ENCODE measurements at places on chromosomes 2 and 18.

- no peak for DNase-seq
Measured at GRCh38 chr18:54717673-54718407, 110.4 kb upstream of the RAB27B start.

DNA sequence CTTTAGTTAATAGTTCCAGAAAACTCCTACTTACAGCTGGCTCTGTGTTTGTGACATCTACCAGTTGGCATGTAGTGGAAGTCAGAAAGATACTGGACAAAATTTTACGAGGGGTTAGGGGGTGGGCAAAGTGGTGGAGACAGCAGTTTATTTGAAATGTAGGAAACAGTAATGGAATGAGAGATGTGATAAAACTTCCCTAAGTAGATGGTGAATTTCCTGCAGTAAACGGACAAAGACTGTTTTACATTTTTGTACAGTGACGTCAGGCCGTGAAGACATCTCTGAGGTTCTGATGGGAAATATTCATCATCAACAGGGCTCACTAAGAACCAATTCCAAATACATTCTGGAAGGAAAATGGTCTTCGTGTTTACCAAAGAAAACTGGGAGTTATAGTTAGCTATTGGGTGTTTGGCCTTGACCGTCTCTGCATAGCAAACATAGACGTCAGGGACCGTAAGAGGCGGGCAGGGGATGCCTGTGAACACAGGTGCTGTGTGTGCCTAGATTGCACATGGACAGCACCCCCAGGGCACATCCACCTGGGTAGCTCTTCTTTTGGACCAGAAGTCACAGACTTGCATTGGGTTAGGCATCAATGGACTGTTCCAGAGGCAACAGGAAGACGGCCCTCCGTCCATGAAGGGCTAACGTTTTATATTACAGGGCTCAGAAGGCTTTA lies 131.5 kb downstream of the ZNF516 start:
- no peak for DNase-seq

- no peak for DNase-seq
Measured at GRCh38 chr2:77484026-77484425, 38.1 kb downstream of the LRRTM4 start.

- no peak for DNase-seq
Measured at GRCh38 chr2:68371581-68371980, 6.5 kb downstream of the PLEK start.

GRCh38 chr2:101415220-101415619 lies 27.9 kb upstream of the CREG2 start:
- no peak for DNase-seq

DNA sequence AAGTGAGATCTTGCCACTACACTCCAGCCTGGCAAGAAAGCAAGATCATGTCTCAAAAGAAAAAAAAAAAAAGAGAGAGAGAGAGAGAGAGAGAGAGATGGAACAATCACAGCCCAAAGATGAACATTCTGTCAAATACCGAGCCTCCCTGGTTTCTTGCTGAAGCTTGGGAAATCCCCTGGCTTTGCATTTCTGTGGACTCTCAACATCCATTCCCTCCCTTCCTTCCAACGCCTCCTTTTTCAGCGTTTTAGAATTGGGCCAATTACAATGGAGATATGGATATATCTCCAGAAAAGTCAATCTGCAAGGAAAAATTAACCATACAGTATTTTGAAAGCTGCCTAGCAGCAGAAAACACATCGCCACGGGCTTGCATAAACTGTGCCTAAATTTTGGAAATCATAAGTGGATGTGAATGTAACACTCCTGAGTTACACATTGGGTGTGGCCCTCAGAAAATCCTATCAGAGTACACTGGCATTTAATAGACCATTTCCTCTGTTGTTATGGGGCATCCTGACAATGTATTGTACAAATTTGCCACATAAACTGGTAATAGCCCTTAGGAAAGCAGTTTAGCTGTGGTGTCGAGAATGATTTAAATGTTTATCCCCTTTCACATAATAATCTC lies 67.2 kb upstream of the PHLPP1 start:
- no peak for DNase-seq

GRCh38 chr2:37189452-37190153 lies 1.1 kb upstream of the SULT6B1 start:
- no peak for DNase-seq

- DNase-seq, result no peak
Measured at GRCh38 chr2:156445296-156446220, 9.4 kb downstream of the GPD2 start.

- no peak for DNase-seq
Measured at GRCh38 chr2:100865816-100866460, 46.0 kb downstream of the NPAS2 start.

DNA sequence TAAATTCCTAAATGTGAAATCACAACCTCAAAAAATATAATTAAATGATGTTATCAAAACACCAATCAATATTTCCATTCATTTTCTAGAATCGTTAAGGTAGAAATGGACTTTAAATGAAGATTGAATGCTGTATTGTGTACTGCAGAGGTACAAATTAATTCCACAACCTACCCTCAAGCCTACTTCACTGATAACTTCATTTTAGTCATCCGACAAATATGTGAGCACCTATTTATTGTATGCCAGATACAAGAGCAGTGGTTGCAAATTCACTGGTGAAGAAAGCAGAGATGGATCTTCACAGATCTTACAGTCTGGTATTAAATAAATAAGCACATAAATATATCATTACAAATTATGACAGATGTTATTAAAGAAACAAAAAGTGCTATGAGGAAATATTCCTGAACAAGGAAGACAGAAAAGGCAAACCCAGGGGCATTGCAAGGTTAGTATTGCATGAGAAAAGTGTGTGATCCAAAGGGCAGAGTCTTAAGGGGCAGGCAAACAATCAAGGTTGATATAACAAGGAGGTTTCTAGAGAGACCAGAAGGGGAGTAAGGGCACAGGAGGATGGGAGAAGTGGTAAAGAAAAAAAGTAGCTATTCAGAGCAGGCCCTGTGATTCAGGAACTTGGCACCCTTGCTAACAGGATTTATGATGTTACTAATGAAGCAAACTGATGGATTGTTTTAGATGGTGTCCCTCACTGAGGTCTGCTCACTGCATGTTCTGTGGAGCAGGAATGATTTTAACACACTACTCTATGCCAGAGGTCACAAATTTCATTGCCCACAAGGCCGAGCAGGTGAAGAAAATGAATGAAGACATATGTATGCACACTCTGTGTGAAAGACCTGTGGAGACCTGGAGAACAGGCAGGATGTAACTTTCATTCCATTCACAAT lies 128.0 kb upstream of the CCDC150 start:
- no peak for DNase-seq

GRCh38 chr2:150911766-150912280 lies 349.8 kb downstream of the RBM43 start:
- DNase-seq, result no peak

GRCh38 chr2:143617803-143618415 lies 488.7 kb downstream of the ARHGAP15 start:
- DNase-seq, result no peak

GRCh38 chr2:79824086-79824786 lies 311.4 kb downstream of the CTNNA2 start:
- no peak for DNase-seq

GRCh38 chr2:174682578-174683391 lies 81.5 kb downstream of the CHRNA1 start:
- DNase-seq, result no peak
